ENCODE measurements at places on chromosomes 2 and 18.
A peak's percentile ranks its signal among the peaks of the same experiment; 100 is the strongest.

- no peak for DNase-seq
Observed at GRCh38 chr2:206718296-206718695, at the start of gene DYTN. Gene DYTN, minus strand, starts transcription at chr2:206718396. Its CDS starts 117 bp downstream, at chr2:206718279.

DNA sequence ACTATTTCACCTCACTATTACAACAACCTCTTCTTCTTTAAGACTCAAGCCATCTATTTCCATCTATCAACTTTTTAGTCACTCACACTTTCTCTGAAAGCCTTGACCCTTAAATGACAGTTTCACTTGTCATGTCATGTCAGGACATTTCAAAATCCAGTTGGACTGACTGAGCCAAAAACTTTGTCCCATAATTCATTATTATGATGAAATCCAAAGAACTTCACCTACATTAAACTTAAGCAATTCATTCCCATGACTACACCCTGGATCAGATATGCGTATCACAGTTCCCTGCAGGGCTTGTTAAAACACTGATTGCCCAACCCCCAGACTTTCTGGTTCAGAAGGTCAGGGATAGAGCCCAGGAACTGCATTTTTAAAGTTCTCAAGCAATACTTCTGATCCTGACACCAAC lies 26.5 kb downstream of the LDAH start:
- no peak for DNase-seq

DNA sequence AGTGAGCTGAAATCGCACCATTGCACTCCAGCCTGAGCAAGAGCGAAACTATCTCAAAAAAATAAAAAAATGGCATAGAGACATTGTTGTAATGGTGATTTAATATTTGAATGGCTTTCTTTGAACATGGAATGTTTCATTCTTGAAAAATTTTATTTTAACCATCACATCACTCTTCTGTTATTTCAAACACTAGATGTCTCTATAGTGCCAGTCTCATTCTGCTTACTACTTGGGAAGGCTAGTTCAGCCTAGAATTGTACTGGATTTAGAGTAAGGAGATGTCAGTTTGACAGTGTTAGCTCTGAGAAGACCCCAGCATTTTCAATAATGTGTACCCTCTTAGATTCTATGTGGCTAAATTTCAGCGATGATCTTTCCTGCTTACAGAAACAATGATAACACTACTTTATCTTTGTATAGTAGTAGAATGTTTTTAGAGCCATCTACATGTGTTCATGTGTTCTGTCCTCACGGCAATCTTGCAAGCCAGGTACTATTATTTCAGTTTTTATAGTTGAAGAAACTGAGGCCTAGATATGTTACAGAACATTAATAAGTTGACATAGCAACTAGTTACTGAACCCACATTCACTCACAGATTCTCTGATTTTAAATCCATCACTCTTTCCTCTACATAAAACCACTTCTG lies 142.9 kb upstream of the ZSWIM2 start:
- DNase-seq: no peak

- no peak for DNase-seq
Observed at GRCh38 chr2:191122638-191123294, 28.0 kb downstream of the STAT4 start.

GRCh38 chr18:39198376-39198775 lies 1632.8 kb upstream of the CELF4 start:
- DNase-seq: no peak

GRCh38 chr18:53408271-53408670 lies 816.2 kb downstream of the MBD2 start:
- DNase-seq: no peak

DNA sequence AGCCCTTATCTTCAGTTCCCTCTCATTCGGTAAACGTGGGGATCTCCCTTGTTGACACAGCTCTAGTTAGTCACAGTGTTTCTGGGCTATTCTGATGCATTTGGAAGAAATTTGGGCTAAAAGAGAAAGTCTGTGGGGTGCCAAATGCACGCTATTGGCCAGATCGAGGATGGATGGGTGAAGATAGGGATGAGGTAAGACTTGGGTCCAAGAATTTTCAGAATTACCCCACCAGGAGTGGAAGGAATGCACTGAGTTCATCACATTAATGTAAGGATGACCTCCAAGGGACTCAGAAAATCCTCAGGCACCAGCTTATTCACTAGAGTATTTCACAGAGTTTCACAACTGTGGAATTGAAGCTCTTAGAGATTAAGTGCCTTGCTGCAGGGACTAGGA lies 49.3 kb downstream of the NRP2 start:
- no peak for DNase-seq

- DNase-seq: no peak
Observed at GRCh38 chr2:25032901-25033300, 9.0 kb upstream of the EFR3B start.

DNA sequence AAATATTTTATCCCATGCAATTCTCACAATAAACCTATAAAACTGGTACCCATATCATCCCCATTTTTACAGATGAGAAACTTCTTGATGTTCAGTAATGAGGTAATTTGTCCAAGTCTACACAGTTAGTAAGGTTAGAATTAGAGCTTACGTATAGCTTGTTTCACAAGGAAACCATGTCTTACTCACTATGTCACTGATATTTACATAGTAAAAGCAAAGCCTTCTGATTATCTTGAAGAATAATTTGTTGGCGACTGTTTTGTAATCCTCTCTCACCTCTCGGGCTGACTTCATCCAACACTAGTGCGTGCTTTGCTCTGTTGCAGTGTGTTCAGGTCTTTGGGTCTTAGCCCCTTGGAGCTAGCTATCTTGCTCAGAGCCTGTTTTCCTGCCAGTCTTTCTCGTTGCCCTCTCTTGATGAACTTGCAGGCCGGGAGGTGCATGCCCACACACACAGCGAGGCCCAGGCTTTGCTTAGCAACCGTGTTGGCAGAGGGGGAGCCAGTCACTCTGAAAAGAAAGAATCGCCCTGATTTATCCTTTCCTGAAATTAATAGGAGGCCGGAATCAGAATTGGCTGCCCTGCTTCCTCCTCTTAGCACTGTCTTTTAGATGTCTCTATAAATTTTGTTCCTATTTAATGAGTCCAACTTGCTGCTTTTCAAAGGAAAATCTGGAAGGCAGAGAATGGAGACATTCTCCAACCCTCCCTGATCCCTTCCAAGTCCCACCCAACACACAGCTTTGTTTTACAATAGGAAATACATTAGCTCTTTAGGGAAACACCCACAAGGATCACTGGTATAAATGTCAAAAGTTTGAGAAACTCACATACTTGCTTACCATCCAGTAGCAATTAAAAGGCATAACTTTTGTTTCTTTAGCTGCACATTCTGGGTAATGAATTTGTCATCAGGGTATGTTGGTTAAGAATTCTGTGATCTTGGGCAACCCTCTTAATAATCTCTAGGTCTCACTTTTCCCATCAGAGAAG lies 97.6 kb upstream of the SEC11C start:
- DNase-seq: no peak

GRCh38 chr2:43155851-43156411 lies 70.5 kb downstream of the ZFP36L2 start:
- no peak for DNase-seq

- no peak for DNase-seq
Observed at GRCh38 chr18:73947180-73947921, 200.3 kb downstream of the FBXO15 start.

- DNase-seq: no peak
Observed at GRCh38 chr18:54822872-54823845, 5.1 kb upstream of the RAB27B start.

GRCh38 chr18:50509012-50509411 lies 50.9 kb upstream of the MAPK4 start:
- no peak for DNase-seq

DNA sequence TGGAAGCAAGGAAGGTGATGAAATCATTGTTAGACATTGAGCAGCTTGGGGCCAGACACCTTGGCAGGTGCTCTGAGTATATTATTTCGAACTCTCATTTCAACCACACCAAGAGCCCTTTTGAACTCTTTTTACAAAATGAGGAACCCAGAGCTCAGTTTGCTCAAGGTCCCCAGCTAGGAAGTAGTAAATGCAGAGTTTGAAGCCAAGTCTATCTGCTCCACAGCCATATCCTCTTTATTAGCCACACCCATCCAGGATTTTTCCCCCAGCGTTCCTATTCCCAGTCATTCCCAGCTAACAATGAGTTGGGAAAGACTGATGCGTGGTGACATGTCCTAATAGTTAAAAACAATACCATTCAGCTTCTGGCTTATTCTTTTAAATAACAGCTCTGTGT lies 40.2 kb downstream of the SEMA4F start:
- DNase-seq: no peak

GRCh38 chr18:50558157-50558556 lies 1.7 kb upstream of the MAPK4 start:
- DNase-seq: peak; percentile 60

GRCh38 chr2:44051593-44052347 lies 56.0 kb upstream of the LRPPRC start:
- no peak for DNase-seq

DNA sequence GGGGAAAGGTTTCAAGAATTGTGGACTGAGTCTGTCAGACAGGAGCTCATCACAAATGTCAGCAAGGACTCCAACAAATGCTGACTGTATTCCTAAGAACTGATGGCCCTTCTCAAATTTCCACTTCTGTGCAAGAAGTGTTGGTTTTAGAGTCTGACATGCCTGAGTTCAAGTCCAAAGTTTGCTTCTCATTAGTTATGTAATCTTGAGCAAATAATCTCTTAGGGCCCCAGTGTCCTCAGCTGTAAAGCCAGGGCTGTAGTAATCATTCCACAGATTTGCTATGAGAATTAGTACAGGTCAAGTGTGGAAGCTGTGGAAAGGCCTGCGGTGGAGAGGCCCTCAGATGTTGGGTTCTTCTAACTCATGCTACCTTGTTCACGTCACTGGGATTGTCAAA lies 23.9 kb downstream of the MEP1B start:
- no peak for DNase-seq

- DNase-seq: peak; percentile 25
Observed at GRCh38 chr18:6885992-6886796, 156.7 kb downstream of the ARHGAP28 start.

- DNase-seq: no peak
Observed at GRCh38 chr2:136024616-136025015, 39.2 kb upstream of the DARS1 start.

DNA sequence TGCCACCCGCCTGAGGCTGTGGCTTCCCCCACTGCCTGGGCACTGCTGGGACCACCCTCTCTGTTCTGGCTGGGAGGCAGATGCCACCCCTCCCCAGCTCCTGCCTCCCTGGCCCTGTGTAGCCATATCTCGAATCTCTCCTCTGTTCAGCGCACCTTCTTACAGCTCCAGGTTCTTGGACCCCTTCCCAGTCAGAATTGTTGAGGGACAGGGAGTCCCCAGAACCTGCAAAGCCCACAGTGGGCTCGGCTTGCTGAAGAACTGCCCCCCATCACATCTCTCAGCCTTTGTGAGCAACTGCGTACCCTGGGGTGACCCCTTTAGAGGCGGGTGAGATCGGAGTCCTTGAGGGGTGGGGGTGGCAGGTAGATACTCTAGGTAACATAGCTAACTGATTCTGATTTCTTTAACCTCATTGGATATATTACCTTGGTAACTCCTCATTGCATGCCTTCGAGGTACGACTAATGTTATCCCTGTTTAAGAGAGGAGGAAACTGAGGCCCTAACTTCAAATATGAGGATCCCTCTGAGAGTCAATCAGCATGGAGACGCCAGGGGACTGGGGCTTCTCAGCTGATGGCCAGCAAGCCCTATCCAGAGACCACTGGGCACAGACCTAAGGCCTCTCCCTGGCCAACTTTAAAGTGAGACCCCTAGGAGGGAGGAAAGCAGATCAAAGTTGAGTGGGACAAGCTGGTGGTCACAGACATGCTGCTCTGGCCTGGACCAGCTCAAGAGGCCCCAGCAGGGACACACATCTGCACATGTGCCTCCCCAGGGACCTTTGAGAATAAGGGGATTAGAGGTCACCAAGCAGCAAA lies 101.3 kb downstream of the CAPN13 start:
- no peak for DNase-seq

GRCh38 chr2:96146153-96146880 lies 1.1 kb upstream of the DUSP2 start:
- DNase-seq: no peak

GRCh38 chr18:36095936-36096519 lies 28.7 kb upstream of the RPRD1A start:
- peak; percentile 66 for DNase-seq

GRCh38 chr2:237201461-237202287 lies 116.0 kb downstream of the COPS8 start:
- no peak for DNase-seq

GRCh38 chr18:10230072-10230471 lies 224.4 kb upstream of the APCDD1 start:
- no peak for DNase-seq

DNA sequence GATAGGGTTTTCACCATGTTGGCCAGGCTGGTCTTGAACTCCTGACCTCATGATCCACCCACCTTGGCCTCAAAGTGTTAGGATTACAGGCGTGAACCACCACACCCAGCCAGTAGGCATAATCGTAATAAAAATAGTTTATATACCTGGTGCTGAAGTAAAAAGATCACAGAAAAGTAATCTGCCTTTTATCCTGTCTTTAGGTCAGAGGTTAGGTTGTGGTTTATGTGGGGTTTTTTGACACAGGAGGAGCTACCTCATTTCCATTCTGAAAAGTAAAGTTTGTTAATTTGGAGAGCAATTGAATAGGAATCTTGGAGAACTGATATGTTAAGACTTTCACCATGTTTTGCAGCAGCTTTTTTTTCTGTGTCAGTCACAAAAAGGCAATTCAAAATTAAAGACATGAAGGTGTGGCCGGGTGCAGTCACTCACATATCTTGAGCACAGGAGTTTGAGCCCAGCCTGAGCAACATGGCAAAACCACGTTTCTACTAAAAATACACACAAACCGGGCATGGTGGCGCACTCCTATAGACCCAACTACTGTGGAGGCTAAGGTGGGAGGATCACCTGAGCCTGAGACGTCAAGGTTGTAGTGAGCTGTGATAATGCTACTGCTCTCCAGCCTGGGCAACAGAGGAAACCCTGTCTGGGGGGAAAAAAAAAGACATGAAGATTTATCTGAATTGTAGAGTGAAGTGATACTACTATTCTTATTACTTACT lies 31.5 kb downstream of the CCNT2 start:
- DNase-seq: no peak

DNA sequence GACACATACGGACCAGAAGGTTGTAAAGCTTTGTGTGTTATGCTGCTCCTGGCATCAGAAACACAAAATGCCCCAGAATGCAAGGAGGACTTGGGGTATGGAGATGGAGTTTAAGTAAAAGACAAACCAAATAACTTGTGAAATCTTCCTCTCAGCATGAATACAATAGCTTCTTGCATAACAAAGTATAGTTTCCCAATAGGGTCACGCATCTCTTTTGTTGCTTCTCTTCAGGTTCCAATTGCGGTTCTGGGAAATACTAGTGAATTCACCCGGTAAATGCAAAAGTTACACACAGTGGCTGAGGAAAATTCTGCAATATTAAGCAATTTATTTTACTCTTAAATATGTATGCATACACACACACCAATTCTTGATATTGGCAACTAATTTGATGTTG lies 339.2 kb upstream of the EPHA4 start:
- no peak for DNase-seq

GRCh38 chr2:144518748-144519596 lies 947 bp downstream of the ZEB2 start:
- DNase-seq: no peak

GRCh38 chr2:24720310-24720709 lies 72.9 kb downstream of the PTRHD1 start:
- no peak for DNase-seq

- no peak for DNase-seq
Observed at GRCh38 chr2:136411946-136412345, 294.0 kb upstream of the CXCR4 start.

Data from NCI-H1092 treated with DMSO at 0.1 percent for 48 hours (cell line).